ENCODE measurements at places on chromosomes 16 and 17.

- no peak for DNase-seq
Observed at GRCh38 chr16:85607321-85607765, 5.8 kb upstream of the GSE1 start.

- DNase-seq, result no peak
Observed at GRCh38 chr16:4631444-4631843, 6.8 kb downstream of the MGRN1 start.

DNA sequence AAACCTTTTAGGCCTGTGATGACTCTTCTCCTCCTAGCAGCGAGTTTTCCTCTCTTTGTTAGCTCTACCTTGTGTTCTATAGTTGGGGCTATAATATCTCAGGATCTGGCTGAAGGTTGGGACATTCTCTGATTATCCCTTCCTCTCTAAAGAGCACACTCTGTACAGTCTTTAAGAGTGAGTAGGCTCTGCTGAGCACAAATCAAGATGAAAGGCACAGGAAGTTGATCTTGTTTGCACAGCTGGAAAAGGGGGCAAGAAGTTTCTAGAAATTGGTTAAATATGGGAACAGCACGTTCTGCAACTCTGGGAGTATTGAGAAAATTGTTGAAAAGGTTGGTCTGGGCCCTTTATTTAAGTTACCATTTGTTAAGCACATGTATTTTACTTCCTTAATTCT lies 240.9 kb downstream of the CDH11 start:
- no peak for DNase-seq

DNA sequence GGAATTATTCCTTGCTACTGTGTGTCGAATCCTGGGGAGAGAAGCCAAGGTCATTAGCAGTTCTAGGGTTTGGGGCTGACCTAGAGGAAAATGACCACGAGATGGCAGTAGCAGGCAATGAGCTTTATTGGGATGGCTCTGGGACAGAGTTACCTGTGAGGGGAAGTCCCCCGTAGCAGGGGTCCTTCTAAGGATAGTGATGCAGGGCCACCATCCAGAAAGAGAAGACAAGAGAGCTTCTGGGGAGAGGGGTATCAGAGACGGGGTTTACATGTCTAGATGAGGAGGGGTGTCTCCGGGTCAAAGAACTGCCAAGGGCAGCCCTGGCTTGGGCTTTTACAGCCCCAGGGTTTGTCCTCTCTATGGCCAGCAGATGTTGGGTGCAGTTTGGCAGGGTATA lies 6.4 kb upstream of the GGT6 start:
- DNase-seq, result no peak

DNA sequence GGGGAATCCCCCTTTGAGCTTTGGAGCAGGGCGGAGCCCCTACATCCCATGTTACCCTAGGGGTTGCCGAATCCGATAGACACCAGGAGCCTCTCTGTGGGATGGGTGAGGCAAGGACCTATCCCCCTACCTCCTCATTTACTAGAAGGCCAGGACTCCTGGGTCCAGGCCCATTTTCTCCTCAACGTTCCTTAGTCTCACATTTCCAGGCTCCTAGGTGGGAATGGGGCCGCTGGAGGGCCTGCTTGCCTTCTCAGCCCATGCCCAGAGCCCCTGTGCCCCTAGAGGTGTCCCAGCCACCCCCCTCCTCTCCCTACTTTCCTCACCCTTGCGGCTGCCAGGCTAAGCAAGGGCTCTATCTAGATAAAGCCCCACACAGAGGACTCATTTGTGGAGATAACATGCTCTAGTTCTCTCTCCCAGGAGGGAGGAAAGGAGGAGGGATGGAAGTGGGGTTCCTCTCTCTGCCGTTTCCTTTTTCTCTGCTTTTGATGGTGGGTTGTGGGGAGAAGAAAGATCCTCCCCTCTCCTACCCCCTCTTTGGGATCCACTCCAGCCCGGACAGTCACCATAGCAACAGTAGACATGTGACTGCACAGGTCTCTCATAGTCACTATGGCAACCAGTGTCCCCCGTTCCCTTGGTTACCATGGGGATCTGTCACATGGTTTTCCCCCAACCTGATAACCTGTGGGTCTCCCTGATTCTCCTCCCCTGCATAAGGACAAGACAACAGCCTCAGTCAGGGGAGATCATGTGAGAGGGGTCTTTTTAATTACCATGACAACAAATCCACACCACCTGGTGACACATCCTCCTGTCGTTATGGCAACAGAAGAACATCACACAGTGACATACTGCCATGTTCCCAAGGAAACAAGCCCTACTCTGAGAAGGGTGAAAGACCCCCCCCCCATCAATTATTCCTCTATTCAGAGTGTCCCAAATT lies 5.2 kb downstream of the CACNA1G start:
- DNase-seq, result no peak

- no peak for DNase-seq
Observed at GRCh38 chr16:28260193-28260592, 32.1 kb upstream of the SBK1 start.

GRCh38 chr17:78734793-78735641 lies 47.1 kb downstream of the CYTH1 start:
- DNase-seq, result no peak

DNA sequence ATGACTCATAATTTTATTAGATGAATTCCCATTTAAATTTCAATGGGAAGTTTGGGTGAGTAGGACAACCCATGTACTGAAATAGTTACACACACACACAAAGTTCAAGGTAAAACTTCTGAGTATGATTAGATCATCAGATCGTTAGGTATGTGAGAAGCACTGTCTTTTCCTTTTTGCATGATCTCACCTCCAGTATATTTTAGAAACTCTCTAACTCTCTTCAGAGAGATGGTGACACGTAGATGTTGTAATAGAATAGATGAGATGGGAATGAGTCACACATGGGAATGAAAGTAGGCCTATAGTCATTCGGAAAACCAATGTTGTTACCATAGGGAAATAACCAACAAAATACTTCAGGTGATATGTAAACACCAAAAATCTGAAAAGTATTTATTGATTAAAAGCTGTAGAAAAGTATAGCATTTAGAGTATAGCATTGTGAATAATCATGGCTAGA lies 22.2 kb downstream of the KRT23 start:
- no peak for DNase-seq

DNA sequence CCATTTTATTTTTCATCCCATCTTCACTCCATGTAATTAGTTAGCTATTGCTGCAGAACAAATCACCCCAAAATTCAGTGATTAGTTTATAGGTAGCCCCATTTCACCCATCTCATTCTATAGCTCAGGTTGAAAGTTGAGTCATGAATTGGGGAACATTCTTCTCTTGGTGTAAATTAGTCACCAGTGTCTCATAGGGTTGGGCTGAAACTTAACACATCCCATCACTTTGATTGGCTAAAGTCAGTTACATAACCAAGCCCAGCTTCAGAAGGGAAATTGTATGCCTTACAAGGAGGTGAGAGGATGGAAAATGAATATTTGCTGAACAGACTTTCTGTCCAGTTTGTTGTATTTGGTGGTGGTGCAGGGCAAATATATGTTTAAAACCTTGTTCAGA lies 477.5 kb downstream of the WWOX start:
- no peak for DNase-seq

- DNase-seq, result no peak
Observed at GRCh38 chr17:31869797-31870568, 10.9 kb upstream of the COPRS start.

GRCh38 chr17:41301916-41302901 lies at the start of gene KRTAP29-1:
KRTAP29-1 (minus strand) TSS chr17:41302851; CDS start chr17:41302851, 0 bp downstream.
- DNase-seq, result peak; percentile 79

DNA sequence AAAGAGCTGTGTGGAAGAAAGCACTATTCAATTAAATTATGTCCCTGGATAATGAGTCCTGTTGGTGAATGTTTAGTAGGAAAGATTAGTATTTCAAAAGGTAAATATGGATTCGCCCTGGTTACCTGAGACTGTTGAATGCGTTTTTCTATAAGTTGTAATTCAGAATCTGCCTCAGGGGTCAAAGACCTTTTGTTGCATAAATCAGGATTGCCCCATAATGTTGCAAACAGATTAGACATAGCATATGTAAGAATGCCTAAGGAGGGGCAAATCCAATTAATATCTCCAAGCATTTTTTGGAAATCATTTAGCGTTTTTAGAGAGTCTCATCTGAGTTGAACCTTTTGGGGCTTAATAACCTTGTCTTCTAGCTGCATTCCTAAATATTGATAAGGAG lies 70.1 kb upstream of the ARL4D start:
- DNase-seq, result no peak

GRCh38 chr17:44176671-44177501 lies 6.4 kb downstream of the ASB16 start:
- DNase-seq, result no peak

DNA sequence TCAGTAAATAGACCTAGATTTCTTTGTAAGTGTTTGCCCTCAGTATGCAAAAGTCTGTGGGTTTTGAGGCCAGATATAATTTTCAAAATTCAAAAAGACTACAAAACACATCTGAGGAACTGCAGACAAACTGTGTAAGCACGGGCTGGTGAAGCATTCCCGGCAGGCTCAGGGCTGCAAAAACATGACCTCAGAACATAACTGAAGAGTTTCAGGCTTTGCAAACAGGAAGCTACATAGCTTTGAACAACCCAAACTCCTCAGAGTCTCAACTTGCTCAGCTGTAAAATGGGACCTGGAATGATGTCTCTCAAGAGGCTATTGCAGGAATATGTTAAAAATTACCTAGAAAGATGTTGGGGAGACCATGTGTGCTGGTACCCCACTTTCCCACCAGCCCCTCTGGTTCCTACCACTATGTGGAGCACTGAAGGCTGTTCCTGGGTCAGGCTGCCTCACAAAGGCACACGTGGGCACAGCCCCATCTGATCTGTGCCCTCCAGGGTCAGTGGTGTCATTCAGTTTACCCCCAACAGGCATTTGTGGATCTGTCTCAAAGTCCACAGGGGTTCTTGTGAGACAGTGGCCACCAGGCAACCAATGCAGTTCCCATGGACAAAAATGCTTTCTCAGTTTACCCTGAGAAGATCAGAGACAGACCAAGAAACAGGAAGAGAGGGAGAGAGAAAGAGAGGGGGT lies 72.9 kb downstream of the CREBBP start:
- DNase-seq, result no peak

DNA sequence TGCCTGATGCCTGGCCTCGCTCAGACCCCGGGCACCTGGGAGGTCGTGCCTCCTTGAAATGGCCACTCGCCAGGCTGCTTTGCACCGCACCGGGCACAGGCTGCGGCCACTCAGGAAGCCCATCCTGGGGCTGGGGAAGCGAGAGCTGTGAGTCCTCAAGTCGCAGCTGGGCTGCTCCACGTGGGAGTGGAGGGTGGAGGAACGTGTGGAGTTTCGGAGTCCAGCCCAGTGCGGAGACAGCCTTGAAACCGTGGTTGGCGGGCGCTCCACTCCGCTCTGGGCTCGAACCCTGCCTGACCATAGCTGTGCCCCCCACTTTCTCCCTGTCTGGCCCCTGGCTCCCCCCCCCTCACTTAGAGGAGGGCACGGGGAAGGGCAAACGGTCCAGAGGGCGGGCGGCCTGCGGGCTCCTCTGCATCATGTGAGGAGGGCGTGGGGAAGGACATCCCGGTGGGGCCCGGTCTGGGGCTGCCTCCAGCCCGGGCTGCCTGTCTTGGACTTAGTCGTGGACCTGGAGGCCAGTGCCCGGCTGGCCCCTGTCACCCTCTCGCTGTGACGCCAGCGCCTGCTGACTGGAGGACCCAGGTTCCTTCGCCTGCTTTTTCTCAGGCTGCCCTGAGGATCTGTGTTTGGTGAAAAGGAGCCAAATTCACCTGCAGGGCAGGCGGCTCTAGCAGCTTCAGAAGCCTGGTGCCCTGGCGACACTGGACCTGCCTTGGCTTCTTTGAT lies 2.5 kb downstream of the UBE2I start:
- DNase-seq, result no peak

GRCh38 chr17:39116224-39116623 lies 35.2 kb downstream of the PLXDC1 start:
- no peak for DNase-seq

- DNase-seq, result no peak
Observed at GRCh38 chr16:51159296-51159695, 8.2 kb upstream of the SALL1 start.

DNA sequence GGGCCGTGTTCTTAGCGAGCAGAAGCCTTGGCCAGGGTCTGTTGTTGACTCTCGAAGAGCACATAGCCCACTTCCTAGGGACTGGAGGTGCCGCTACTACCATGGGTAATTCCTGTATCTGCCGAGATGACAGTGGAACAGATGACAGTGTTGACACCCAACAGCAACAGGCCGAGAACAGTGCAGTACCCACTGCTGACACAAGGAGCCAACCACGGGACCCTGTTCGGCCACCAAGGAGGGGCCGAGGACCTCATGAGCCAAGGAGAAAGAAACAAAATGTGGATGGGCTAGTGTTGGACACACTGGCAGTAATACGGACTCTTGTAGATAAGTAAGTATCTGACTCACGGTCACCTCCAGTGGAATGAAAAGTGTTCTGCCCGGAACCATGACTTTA lies 18.5 kb downstream of the RSPRY1 start:
- no peak for DNase-seq

GRCh38 chr17:39191750-39192510 lies 5.5 kb downstream of the CACNB1 start:
- no peak for DNase-seq

- DNase-seq, result no peak
Observed at GRCh38 chr17:30823421-30823820, 1.1 kb downstream of the CRLF3 start.

GRCh38 chr16:57611181-57611580 lies 17.2 kb upstream of the ADGRG1 start:
- no peak for DNase-seq
